ENCODE measurements at places on chromosomes 1 and 21. TPM values are rescaled to one million over a fixed set of nuclear protein-coding genes. Genes with fewer than 3 reads are reported as not detected.

Gene GJA8
- total RNA-seq, result not detected

Gene TNFAIP8L2
- 0.90 TPM for total RNA-seq

Gene TBX15
- 62.5 TPM for total RNA-seq

Gene PLA2G5
- total RNA-seq, result 1.1 TPM

Gene ZNF695
- not detected for total RNA-seq

Gene TMEM52
- 48.0 TPM for total RNA-seq

Gene SLC30A1
- total RNA-seq, result 5.2 TPM

Gene AP4B1
- 6.8 TPM for total RNA-seq

Gene C8B
- not detected for total RNA-seq

Gene CGN
- 0.10 TPM for total RNA-seq

Gene PPIAL4G
- total RNA-seq, result not detected

Gene LYPD8
- not detected for total RNA-seq

Gene FCGR1A
- 1.1 TPM for total RNA-seq

Gene CADM3
- 1.2 TPM for total RNA-seq

Gene KRTAP10-5
- not detected for total RNA-seq

Gene TRPM2
- 1.7 TPM for total RNA-seq

Gene SLC41A1
- 59.5 TPM for total RNA-seq

Gene LELP1
- total RNA-seq, result not detected

Gene TAS1R1
- not detected for total RNA-seq
